ENCODE measurements at places on chromosomes 3 and 15.

GRCh38 chr3:123758081-123758564 lies 126.0 kb downstream of the MYLK start:
- no peak for DNase-seq

DNA sequence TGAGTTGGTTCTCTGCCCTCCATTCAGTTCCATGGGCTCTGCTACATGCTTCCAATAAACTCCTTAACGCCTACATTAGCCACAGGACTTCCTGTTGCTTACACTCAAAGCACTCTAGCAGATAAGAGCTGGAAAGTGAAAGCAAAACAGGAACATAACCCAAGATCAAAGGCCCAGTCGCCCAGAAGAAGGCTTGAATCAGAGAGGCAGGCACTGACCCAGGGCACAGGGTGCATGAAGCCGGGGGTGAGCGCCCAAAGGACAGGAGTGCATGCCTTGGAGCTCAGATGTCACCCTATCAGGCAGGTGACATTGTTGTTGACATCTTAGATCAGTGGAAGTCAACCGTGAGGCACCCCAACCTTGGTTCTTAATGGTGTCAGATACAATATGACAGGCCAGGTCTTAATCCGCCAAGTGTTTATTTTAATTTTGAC lies 235.1 kb downstream of the UACA start:
- no peak for DNase-seq

DNA sequence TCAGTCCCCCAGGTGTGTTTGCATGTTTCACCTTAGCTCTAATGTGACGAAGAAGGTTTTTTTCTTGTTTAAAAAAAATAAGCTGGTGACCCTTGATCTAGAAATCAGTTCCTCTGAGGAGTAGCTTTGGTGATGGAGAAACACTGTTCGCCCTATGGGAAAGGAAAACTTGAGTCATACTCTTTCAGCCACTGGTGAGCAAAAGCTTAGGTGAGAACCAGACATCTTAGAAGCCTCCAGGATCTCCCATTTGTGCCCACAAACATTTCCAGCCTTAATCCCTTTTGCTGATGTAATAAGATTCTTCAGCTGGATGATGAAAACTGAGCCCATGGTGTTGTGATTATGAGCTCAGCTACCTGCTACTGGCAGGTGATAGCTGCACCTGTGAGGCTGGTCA lies 37.8 kb downstream of the SLC27A2 start:
- DNase-seq, result no peak

DNA sequence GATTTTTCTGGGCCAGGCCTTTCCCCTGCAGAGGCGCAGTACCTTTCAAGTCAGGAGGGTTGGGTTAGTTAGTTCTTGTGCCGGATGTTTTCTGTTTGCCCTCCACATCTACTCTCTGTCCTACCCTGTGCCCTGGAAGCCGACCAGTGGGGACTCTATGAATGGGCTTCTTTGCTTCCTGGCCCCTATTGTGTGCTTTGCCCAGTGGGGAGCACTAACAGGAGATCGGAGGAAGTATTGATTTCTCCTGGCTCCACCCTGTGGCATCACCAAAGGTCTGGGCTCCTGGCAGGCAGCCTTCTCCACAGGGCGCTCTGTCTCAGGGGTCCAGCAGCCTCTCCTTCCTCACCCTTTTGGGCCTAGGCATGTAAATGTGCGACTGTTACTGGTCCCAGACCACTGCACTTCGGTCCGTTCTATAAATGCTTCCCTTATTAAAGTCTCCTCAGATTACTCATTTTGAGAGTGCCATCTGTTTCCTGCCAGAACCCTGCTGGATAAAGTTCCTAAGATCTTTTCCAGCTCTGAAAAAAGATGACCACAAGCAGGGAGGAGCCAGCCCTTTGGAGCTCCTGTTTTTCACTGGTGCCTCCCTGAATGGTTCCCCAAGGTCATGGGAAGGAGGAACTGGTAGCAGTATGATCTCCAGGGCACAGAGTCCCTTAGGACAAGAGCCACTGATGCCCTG lies 44.5 kb downstream of the CTDSPL start:
- no peak for DNase-seq

DNA sequence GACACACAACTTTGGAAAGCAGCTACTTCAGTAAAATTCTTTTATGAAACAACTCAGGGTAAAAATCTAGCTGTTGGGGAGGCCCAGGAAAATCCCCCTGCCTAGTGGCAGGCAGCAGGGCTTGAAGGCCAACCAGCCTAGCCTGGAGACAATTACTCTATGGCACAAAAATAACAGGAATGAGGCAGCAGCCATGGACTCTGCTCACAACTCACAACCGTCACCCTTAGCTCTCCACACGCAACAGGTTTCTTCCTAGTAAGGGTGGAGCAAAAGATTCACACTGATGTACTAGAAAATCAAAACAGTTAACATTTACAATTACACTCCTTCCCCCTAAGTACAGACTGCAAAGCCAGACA lies 530 bp upstream of the FBXL22 start:
- no peak for DNase-seq

DNA sequence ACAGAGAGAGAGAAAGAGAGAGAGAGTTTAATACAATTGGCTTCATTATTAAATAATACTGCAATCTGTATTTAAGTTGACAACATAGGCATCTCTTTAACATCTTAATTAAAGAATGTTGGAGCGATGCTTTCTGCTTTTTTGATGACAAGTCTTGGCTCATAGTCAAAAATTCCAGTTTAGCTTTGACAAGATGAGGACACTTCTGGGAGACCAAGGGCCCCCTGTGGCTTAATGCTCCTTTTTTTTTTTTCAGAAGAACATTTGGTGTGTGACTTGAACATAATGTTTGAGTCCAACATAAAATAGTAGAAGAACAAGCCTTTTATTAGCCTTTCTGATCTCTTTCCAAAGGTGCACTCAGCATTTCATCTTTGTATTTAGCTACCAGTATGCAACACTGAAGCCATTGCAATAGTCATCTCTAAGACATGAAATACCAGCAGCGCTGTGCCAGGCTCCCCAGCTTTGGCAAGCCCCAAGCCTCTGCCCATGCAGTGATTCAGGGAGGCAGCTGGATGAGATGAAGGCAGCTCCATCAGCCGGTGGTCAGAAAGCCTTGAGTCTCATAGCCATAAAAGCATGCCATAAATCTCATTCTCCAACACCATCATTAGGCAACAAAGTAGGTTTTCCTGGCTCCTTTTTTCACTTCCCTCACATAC lies 349.4 kb upstream of the SEMA6D start:
- no peak for DNase-seq

GRCh38 chr15:82646250-82647044 lies 716 bp downstream of the CPEB1 start:
- peak; percentile 34 for DNase-seq

DNA sequence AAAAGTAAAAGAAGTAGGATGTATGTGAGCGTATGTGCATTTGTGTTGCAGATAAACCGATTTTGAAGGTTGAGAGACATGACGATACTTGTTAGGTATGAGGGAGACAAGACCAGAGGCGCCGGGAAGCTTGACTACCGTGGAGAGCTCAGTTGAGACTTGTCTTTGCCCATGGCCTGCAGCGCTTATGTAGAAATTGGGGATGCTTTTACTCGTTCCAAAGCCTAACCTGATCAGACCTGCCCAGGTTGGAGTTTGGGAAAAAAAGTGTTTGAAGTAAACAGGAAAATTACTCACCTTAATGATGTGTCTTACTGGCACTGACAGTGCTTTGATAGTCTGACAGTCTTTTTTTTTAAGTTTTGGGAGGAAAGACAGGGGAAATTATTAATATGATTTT lies 202.8 kb downstream of the TP63 start:
- DNase-seq, result no peak

GRCh38 chr3:4898454-4899313 lies 80.6 kb upstream of the BHLHE40 start:
- no peak for DNase-seq

GRCh38 chr3:106333911-106334618 lies 465.3 kb upstream of the CBLB start:
- DNase-seq, result no peak

DNA sequence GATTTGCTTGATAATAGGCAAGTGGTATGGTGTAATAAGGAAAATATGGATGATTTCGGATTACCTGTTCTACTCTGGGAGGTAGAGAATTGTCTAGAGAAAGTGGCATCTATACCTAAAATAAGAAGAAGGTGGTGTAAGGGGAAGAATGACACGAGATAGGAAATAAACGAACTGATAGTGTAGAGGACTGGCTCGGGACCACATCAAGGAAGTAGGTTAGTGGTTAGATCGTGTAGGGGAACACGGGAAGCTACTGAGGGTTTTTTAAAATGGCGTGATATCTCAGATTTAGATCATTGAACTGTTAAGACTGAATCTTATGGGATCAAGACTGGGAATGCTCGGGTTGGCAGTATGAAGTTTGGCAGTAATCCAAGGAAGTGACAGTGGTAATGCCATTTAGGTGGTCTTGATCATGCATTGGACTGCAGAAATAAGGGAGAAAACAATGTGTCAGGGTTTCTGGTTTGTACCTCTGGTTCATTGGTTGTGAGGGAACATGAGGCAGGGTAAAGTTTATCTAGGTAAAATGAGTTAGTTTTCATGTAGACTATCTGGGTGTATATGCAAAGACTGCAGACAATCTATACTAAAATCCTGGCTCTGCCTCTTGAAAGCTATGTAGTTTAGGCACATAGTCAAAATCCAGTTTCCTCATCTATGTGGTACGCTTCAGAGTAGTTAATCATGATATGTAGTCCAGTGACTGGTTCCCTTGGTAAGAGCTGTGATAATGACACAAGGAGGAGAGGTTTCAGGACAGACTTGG lies 7.4 kb downstream of the RPL14 start:
- no peak for DNase-seq

DNA sequence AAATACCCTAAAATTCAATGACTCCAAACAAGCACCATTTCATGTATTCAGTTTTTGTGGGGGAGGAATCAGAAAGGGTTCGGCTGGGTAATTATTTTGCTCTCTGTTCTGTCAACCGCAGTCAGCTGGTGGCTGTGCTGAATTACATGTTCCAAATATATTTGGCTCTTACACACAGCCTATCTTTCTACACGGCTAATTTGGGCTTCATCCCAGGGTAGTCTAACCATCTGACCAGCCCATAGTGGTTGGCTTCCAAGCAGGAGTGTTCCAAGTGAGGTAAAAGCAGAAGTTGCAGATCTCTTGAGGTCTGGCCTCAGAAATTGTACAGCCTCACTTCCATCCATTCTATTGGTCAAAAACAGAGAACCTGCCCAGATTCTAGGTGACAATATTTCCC lies 760.8 kb upstream of the SEMA6D start:
- DNase-seq, result no peak

DNA sequence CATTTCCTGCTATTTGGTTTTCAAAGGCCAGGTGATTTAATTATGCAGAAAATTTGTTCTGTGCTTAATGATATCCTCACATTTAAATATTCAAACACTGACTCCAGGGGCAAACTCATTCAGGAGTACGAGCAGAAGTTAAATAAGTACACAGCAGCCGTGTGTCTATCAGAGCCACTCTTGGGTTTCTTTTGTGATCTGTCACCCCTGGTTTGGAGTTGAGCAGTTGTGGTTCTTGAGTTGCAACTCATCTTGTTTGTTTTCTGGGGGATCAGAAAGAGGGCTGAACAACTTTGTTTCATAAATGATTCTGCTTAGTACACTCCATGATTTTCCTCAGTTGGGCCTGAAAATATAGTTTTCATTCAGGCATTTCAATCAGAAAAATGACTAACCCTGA lies 25.7 kb upstream of the PPP4R2 start:
- no peak for DNase-seq

DNA sequence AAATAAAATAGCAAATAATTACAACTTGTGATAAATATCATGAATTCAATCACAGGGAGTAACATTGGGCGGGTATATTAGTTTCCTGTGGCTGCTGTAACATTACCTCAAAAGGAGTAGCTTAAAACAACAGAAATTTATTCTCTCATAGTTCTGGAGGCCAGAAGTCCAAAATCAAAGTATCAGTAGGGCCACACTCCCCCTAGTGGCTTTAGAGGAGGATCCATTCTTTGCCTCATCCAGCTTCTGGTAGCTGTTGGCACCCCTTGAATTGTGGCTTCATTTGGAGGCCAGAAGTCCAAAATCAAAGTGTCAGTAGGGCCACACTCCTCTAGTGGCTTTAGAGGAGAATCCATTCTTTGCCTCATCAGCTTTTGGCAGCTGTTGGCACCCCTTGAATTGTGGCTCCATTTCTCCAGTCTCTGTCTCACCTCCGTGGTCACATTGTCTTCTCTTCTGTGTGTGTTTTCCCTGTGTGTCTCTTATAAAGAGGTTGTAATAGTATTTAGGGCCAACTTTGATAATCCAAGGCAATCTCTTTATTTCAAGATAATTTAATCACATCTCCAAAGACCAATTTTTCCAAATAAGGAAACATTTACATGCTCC lies 3.1 kb upstream of the CFAP20DC start:
- DNase-seq, result no peak

DNA sequence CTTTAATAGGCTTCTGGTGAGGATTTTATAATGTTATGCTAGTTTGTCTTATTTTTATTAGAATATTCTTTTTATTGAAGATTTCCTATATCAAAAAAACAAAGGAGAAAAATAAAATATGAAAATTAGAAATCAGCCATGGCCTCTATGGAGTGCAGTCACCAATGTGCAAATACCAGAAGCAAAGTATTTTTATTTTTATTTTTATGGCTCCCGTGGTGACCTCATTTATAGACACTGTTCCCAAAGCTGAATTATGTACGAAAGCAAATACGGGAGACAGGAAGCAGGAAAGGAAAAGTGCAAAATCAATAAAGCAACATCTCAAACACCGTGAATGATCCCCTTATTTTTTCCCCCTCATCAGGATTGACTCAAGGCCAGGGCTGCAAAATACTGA lies 35.1 kb downstream of the DAZL start:
- no peak for DNase-seq

- no peak for DNase-seq
Measured at GRCh38 chr3:139332092-139332491, 11.7 kb upstream of the MRPS22 start.

- DNase-seq, result no peak
Measured at GRCh38 chr3:27978440-27978839, 256.3 kb upstream of the EOMES start.

- no peak for DNase-seq
Measured at GRCh38 chr3:37991823-37992222, 1.2 kb downstream of the VILL start.

DNA sequence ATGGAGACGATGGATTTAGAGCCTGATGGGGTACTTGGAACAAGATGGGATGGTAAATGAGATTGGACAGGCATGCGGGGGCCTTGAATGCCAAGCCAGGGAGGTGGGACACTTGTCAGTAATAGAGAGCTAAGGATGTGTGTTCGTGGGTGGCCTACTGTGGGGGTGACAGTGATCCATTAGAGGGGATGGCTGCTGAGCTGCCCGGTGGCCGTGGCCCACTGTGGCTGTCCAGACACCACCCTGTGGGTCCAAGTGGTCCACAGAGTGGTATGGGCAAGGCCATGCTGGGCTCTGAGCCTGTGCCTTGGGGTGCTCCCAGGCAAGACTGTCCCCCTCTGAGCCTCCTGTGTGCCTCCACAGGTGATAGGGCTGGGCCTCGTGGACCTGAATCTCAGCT lies 17.5 kb downstream of the CAND2 start:
- no peak for DNase-seq

GRCh38 chr3:158167737-158168557 lies 58.1 kb downstream of the RSRC1 start:
- DNase-seq, result no peak

Data from nephron progenitor cell (in vitro differentiated cells).